Panc1 (cell line): ENCODE measurements at places on chromosomes 7 and 10.
A peak's percentile ranks its signal among the peaks of the same experiment; 100 is the strongest.

GRCh38 chr7:69367780-69368179 is 230.5 kb upstream of the AUTS2 start:
- no peak overlapping the region for H3K27ac ChIP-seq
- no peaks in the 10 kb centered on the region for H3K27me3 ChIP-seq
- no peak overlapping the region for H3K4me3 ChIP-seq
- no peak for DNase-seq
- no peaks in the 10 kb centered on the region for H3K36me3 ChIP-seq
- no peaks in the 10 kb centered on the region for H3K4me1 ChIP-seq

DNA sequence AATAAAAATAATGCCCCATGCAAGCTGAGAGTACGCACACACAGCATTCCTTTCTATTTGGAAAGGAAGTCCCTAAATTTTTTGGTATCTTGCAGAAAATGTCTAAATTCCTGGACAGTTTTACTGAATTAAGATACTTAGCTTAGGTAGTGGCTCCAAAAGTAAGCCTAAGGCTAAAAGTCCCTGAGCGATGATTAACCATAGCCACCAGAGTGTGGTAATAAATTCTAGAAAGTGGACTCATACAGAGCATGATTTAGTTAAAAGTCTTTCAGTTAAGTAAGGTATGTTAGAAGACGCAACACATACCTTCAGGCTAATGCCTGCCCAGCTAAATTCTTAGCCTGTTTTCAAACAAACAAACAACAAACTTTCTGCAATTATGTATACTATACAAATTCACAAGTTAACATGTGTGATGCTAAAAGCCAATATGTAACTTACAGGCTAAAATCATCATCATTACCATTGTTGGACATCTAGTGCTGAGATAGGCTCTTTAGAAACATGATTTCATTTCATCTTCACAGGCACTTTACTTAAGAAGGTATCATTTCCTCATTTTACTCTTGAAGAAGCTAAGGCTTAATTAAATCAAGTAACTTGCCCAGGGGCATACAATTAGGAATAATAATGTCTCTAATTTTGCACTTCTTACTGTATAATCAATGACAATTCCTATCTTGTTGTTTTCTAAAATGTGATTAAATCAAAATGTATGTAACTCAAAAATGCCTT is 261.4 kb upstream of the YAE1 start:
- H3K36me3 ChIP-seq, result no peaks in the 10 kb centered on the region
- no peaks in the 10 kb centered on the region for H3K27me3 ChIP-seq
- no peak overlapping the region for H3K4me3 ChIP-seq
- H3K4me1 ChIP-seq, result no peaks in the 10 kb centered on the region
- DNase-seq, result no peak
- no peak overlapping the region for H3K27ac ChIP-seq

DNA sequence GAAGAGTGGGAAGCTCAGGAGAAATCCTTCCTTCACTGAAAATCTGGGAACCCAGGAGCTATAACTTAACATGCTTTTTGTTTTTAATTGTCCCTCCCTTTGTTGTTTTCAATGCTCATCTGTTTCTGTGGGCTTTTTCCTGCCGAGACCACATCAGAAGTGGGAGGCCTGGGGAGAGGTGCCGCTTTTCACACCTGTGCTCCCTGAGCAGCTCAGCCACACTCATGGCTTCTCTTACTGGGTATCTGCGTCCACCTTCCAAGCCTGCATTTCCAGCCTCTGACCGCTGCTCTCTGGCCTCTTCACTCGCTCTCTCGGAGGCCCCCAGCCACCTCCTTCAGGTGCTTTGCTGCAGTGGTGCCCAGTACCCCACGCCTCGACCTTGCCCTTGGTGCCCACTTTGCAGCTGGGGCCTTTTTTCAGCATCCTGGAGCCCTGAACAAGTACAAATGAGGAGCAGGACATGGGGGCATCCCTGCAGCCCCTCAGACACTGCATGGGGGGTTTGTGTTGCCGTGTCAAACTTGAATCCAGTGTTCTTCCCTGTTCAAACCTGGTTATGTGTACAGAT is 9.9 kb downstream of the C7orf57 start:
- H3K27ac ChIP-seq, result no peak overlapping the region
- H3K27me3 ChIP-seq, result no peaks in the 10 kb centered on the region
- no peak for DNase-seq
- H3K4me1 ChIP-seq, result no peaks in the 10 kb centered on the region
- H3K4me3 ChIP-seq, result no peak overlapping the region
- no peaks in the 10 kb centered on the region for H3K36me3 ChIP-seq

DNA sequence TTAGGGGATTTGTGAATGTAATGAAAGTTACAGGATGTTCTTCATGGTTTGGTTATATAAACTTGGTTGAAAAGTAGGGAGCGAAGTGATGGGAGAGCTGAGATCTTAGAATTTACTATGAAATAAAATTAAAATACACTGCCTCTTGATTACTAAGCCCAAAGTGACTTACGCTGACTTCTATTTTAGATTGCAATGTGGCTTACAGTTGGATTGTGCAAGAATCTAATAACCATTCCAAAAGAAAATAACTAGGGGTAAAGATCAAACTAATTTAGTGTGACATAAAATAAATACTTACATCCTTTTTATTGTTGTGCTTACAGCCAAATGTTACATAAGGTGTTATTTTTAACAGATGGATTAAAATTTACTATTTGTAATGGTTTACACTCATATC is 15.3 kb downstream of the WNT16 start:
- H3K4me1 ChIP-seq, result no peaks in the 10 kb centered on the region; the same call in 1 of the 2 replicates
- DNase-seq, result no peak
- peaks cover 3% of the 10 kb centered on the region; the same call in 1 of the 2 replicates for H3K36me3 ChIP-seq
- H3K27me3 ChIP-seq, result no peaks in the 10 kb centered on the region

- no peaks in the 10 kb centered on the region for H3K4me1 ChIP-seq
- no peaks in the 10 kb centered on the region for H3K27me3 ChIP-seq
- no peaks in the 10 kb centered on the region for H3K36me3 ChIP-seq
- DNase-seq, result no peak
- H3K4me3 ChIP-seq, result no peak overlapping the region
- no peak overlapping the region for H3K27ac ChIP-seq
Observed at GRCh38 chr10:14372606-14373005, 41.9 kb upstream of the FRMD4A start.

DNA sequence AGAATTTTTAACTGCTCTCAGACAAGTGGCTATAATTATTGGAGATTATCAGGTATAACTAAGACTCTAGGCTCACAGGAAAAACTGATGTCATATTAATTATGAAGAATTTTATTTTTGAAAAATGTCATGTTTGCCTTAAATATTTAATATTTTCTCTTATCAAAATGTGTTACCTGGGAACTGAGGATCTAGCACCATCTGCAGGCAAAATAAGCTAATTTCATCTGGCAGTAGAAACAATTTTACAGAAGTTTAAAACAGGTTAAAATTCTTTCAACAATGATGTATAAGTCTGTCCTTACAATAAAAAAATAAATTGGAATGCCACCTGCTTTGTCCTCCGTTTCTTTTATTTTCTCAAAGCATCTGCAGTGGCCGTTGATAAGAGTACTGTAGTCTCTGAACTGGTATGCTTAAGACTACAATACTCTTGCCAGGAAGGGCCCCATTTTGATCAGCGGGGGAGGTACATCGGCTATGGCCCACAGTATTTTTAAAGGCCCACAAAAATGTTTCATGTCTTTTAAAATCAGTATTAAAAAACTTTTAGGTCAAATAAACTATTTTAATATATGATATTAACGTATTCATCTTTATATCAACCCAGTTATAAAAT is 81.3 kb downstream of the VWDE start:
- no peaks in the 10 kb centered on the region for H3K27me3 ChIP-seq
- no peaks in the 10 kb centered on the region for H3K36me3 ChIP-seq
- H3K4me3 ChIP-seq, result no peak overlapping the region
- peak; percentile 41 for DNase-seq

DNA sequence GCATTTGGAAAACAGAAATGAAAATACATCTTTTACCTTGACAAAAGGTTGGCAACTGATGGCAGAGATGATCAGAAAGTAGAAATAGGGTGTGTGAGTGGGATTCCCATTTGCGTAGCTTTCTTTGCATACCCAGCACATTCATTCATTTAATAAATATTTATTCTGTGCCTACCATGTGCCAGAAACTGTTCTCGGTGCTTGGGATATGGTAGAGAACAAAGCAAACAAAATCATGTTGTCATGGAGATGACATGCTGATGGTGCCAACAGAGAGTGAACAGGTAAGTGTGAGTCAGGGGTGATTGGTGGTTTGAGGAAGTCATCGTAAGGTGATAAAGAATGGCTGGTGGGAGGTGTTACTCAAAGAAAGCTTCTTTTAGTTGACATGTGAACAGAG is 45.4 kb downstream of the CACNB2 start:
- H3K4me3 ChIP-seq, result no peak overlapping the region
- H3K27ac ChIP-seq, result no peak overlapping the region
- no peaks in the 10 kb centered on the region for H3K4me1 ChIP-seq
- no peaks in the 10 kb centered on the region for H3K36me3 ChIP-seq
- no peak for DNase-seq

DNA sequence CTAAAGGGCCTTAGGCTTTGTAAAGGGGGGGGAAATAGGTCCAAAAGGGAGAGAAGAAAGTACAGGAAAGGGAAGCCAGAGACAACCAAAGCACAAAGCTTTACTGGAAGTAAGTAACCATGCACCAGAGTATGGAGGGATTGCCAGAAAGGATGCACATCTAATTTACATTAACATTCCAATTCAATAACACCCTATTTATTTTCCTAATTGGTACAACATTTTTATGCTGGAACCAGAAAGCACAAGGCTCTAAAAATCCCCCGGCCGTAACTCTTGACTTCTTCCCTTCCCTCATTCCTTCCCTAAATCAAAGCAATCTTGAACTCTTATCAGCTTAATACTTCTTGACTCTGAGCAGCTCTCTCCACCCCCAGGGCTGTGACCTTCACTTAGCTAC is 400.0 kb upstream of the CELF2 start:
- no peaks in the 10 kb centered on the region for H3K27me3 ChIP-seq
- H3K27ac ChIP-seq, result no peak overlapping the region
- no peak overlapping the region for H3K4me3 ChIP-seq
- H3K4me1 ChIP-seq, result no peaks in the 10 kb centered on the region
- no peaks in the 10 kb centered on the region for H3K36me3 ChIP-seq

DNA sequence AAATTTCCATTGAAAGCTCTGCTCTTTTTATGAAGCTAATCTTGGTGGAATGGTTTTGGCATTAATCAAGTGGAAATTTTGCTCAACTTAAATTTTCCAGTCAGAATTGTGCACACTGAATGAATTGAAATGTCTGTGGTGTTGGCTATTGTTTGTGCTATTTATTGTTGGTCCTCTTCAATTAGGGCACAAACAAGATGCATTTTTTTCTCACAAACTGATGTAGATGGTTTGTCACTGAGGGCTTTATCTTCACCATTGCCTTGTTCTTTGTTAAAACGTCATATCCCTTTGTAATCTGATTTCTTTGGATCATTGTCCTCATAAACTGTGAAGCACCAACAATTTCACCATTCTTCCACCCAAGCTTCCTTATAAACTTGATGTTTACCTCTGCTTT is 152.1 kb upstream of the RHOBTB1 start:
- no peak for DNase-seq
- H3K4me3 ChIP-seq, result no peak overlapping the region
- no peaks in the 10 kb centered on the region for H3K36me3 ChIP-seq
- H3K27ac ChIP-seq, result no peak overlapping the region
- peaks cover 2% of the 10 kb centered on the region; the same call in 1 of the 2 replicates for H3K27me3 ChIP-seq

DNA sequence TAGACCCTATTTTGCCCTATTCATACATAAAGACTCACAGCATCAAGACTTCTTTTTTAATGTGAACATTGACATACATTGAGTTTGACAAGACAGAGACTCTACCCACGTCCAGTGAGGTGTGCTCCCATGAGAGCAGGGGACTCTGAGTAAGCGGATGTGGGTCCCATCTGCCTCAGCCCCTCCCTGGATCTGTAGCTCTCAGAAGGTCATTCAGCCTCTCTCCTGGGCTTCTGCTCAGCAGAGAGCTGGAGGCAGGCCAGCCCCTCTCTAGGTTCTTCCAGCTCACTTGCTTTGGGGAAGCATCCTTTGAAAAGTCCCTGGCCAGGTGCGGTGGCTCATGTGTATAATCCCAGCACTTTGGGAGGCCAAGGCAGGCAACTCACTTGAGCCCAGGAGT is 146.9 kb upstream of the ZMIZ1 start:
- H3K4me3 ChIP-seq, result no peak overlapping the region
- no peaks in the 10 kb centered on the region for H3K27me3 ChIP-seq
- no peaks in the 10 kb centered on the region for H3K36me3 ChIP-seq
- DNase-seq, result no peak
- H3K27ac ChIP-seq, result no peak overlapping the region

DNA sequence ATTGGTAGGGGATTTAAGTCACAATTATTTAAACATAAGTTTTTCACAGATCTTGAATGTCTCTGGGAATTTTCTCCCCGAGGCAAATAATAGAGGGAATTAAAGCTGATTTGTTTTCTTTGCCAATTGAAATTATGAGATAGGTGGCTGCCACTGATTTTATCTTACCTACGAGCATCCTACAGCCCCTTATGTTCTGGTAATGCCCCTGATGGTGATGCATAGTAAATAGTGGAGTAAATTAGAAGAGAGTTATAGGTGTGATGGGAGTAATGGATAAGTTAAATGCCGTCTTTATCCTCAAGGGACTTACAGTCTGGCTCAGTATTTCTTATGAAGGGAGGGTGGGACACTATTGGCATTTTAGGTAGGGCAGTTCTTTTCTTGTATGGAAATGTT is 58.1 kb downstream of the HDAC9 start:
- DNase-seq, result no peak
- H3K4me3 ChIP-seq, result peak overlapping the region; percentile 33; the same call in 1 of the 2 replicates
- H3K36me3 ChIP-seq, result no peaks in the 10 kb centered on the region
- no peaks in the 10 kb centered on the region for H3K27me3 ChIP-seq
- H3K27ac ChIP-seq, result peak overlapping the region; percentile 71

DNA sequence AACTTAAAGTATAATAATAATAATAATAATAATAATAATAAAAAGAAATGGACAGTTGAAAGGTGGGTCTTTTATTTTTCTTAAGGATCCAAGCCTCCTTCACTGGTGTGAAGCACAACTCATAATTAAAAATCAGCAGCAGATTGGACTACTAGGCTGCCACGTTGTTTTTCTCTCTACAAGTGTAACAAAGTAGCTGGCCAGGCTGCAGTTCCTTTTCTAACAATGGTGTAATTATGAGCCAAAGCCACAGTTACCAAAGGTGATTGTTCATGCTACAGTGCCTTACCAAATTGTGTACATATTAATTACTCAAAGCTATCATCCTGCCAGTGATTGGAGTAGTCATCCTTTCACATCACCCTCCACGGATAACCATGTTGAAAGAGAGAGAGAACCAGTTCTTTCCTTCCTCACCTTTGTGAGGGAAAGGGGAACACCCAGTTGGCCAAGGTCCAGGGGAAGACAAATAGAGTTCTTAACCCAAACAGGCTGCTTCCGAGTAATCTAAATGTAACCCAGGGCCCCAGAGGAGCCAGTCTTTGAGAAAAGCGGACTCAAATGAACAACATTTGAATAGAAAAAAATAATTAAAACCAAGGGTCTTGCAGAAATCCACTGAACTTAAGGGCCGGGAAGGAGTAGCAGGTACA is 86.3 kb upstream of the NPS start:
- peaks cover 23% of the 10 kb centered on the region for H3K27me3 ChIP-seq
- no peak overlapping the region for H3K4me3 ChIP-seq
- no peak for DNase-seq
- H3K27ac ChIP-seq, result no peak overlapping the region
